ENCODE measurements at places on chromosomes 11 and 22.

DNA sequence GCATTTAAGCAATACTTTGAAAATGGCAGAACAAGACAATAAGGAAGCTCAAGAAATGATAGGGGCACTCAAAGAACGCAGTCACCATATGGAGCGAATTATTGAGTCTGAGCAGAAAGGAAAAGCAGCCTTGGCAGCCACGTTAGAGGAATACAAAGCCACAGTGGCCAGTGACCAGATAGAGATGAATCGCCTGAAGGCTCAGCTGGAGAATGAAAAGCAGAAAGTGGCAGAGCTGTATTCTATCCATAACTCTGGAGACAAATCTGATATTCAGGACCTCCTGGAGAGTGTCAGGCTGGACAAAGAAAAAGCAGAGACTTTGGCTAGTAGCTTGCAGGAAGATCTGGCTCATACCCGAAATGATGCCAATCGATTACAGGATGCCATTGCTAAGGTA lies 51.9 kb downstream of the SPECC1L start:
- DNase-seq = no peak

DNA sequence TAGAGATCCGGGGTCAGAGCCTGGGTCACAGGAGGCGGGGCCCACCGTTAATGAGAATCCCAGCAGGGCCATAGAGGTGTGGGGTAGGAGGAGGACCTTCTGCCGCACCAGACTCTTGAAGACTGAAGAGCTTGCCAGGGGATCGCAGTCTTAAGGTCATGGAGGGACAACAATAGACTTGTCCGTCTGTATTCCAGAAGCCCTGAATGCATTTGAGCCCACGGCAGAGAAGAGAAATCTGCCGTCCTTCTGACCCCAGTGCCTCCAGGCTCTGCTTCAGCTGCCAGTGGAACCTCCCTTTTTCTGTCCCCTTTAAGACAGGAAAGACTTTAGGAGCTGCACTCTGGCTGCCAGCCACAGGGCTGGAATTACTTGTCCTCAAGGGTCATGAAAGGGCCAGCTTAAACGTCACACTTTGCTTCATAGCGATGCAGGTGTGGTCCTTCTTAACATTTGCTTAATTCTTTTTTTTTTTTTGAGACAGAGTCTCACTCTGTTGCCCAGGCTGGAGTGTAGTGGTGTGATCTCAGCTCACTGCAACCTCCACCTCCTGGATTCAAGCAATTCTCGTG lies 15.5 kb upstream of the ST3GAL4 start:
- DNase-seq = peak; percentile 58

- DNase-seq = no peak
These were observed 108.6 kb downstream of the STIM1 start for GRCh38 chr11:3964056-3964455.

DNA sequence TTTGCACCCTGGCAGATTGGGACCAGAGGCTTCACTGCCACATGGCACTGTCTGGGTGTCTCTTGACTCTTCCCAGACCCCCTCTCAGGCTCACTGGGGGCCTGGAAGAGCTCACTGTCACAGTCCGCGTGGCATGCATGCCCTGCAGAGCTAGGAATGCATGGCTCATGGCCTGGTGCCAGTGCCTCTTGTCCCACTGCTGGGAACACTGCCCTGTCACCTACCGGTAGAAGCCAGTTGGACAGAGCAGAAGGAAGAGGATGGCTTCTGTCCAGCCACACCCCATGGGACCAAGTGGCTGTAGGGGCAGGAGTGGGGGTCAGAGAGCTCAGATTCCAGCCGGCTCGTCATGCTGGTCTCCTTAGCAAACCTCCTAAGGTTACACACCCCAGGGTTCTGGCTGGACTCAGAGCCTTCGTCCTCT lies 29.7 kb downstream of the MB start:
- peak; percentile 64 for DNase-seq

GRCh38 chr11:1293619-1294015 lies 15.8 kb downstream of the TOLLIP start:
- DNase-seq = no peak

DNA sequence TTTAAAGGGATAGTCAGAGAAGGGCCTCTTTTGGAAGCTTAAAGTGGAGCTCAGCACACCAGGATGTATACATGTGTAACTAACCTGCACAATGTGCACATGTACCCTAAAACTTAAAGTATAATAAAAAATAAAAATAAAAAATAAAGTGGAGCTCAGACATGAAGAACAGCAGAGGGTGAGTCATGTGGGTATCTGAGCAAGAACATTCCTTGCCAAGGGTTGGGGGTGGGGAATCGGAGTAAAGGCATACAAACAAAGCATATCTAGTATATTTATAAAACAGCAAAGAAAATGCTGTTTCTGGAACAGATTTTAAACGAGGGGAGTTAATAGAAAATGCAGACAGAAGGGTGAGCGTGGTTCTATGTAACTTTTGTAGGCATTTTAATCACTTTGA lies 562.6 kb upstream of the ANO3 start:
- DNase-seq = no peak

DNA sequence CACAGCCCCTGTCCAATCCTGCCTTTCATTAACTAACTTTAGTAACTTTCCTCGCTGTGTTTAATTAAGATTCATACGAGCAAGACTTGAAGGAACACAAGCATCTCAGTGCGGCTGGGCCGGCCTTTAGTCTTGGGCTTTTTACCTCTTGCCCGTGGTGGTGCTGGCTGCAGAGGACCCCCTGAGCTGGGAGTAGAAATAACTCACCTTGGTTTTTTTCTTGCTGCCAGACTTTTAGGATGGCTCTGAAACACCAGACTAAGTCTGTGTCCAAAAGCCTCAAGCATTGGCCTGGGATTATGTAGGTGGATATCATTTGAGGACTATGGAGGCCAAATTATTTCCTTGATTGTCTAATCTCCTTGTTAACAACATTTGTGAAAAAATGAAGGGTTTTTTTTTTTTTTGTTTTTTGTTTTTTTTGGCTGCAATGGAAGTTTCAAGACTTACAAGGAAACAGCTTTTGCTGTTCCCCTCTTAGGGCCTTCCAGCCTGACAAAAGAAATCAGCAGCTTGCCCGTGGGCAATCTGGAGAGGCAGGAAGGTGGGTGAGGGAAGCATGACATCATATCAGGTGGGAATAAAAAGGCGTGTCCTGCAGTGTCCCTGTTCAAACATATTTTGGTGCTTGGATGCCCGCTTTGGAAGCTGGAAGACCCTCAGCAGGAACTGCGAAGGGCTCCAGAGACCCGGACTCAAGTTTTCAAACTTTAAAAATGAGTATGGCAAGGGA lies 44.0 kb downstream of the SMIM38 start:
- DNase-seq = no peak

Measured in A172 (cell line).